ENCODE measurements at places on chromosomes 2 and 18. TPM values are rescaled to one million over a fixed set of nuclear protein-coding genes. Genes with fewer than 3 reads are reported as not detected.

GULP1 gene
- 17.1 TPM for total RNA-seq

MROH2A gene
- 0.15 TPM for total RNA-seq

CNDP1 gene
- total RNA-seq = not detected

FER1L5 gene
- total RNA-seq = 0.30 TPM

CYTIP gene
- total RNA-seq = 0.23 TPM

RPIA gene
- 6.5 TPM for total RNA-seq

ABCG8 gene
- not detected for total RNA-seq

RIOK3 gene
- total RNA-seq = 44.0 TPM

EPAS1 gene
- total RNA-seq = 9.3 TPM

GREB1L gene
- total RNA-seq = 0.23 TPM

NPPC gene
- total RNA-seq = not detected

XPO1 gene
- 154 TPM for total RNA-seq

IL1RN gene
- total RNA-seq = not detected

MAP3K19 gene
- not detected for total RNA-seq

MYO1B gene
- 88.9 TPM for total RNA-seq
